Inflammatory macrophage (primary cell): ENCODE measurements at places on chromosomes 16 and 17.

DNA sequence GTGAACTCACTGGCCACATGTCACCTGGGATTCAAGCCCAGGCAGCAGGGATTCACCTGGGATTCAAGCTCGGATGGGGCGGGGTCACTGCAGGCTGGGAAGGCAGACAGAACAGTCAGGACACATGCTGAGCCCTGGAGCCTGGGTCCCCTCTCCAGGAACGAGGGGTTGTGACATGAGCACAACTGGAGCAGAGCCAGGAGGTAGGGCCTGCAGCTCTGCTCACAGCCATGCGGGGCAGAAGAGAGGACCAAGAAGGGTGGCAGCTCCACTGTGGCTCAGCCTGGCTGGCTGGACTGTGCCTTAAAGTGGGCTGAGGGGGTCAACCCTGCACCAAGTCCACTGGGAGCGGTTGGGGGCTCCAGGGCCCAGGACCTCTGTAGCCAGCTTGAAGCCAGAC lies 150.1 kb downstream of the RAB11FIP4 start:
- DNase-seq: no peak

- DNase-seq: peak; percentile 22
Observed at GRCh38 chr17:51238255-51238887, 21.5 kb downstream of the MBTD1 start.

DNA sequence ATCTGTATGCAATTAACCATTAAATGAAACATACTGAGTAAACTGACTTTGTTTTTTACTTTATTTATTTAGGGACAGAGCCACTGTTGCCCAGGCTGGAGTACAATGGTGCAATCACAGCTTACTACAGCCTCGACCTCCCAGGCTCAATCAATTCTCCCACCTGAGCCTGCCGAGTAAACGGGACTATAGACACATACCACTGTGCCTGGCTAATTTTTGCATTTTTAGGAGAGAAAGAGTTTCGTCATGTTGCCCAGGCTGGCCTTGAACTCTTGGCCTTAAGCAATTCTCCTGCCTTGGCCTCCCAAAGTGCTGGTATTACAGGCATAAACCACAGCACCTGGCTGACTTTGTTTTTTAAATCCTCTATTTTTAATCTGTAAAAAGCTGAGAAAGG lies 42.6 kb downstream of the ANKFY1 start:
- no peak for DNase-seq

DNA sequence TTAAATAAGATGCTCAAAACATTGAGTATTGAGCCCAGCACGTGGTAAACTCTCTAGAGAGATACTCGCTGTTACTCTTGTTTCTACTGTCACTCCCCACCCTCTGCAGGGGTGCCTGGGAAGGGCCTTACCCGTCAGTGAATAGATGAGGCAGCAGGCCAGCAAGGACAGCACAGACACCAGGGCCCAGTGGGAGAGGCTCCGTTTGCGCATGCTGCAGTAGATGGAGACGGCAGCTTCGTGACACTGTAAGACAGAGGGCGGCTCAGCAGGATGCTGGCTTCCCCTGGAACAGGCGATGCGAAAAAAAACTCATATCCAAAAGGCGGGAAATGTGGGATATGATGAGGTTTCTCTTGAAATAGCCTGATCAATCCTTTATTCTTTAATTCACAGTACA lies 20.0 kb downstream of the SLC38A8 start:
- no peak for DNase-seq

DNA sequence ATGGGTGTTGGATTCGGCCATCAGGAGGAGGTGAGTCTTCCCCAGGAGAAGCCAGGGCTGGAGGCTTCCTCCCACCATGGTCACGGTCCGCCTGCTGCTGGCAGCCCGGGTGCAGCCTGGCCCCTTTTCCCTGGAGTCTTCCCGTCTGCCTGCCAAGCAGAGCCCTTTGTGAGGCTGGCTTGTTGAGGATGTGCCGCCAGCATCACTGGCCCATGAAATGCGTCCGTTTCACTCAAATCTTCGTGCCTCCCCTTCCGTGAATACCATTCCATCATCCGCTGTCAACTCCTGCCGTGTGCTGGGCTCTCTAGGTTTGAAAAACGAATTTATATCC lies 9.6 kb downstream of the VPS4A start:
- DNase-seq: no peak

GRCh38 chr17:38706505-38707216 lies 1.6 kb downstream of the MLLT6 start:
- peak; percentile 23 for DNase-seq

- DNase-seq: no peak
Observed at GRCh38 chr16:87515475-87516330, 22.9 kb upstream of the ZCCHC14 start.

GRCh38 chr16:67989322-67990017 lies 9.2 kb upstream of the DPEP3 start:
- DNase-seq: no peak

DNA sequence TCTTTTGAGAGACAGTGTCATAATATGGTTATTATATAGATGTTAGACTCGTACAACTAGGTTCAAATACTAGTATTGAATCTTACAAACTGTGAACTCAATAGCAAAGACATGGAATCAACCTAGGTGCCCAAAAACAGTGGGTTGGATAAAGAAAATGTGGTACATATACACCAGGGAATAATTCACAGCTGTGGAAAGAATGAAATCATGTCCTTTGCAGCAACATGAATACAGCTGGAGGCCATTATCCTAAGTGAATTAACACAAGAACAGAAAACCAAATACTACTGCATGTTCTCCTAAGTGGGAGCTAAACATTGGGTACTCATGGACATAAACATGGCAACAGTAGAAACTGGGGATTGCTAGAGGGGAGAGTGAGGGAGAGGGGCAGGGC lies 8.1 kb downstream of the PHKB start:
- DNase-seq: no peak

DNA sequence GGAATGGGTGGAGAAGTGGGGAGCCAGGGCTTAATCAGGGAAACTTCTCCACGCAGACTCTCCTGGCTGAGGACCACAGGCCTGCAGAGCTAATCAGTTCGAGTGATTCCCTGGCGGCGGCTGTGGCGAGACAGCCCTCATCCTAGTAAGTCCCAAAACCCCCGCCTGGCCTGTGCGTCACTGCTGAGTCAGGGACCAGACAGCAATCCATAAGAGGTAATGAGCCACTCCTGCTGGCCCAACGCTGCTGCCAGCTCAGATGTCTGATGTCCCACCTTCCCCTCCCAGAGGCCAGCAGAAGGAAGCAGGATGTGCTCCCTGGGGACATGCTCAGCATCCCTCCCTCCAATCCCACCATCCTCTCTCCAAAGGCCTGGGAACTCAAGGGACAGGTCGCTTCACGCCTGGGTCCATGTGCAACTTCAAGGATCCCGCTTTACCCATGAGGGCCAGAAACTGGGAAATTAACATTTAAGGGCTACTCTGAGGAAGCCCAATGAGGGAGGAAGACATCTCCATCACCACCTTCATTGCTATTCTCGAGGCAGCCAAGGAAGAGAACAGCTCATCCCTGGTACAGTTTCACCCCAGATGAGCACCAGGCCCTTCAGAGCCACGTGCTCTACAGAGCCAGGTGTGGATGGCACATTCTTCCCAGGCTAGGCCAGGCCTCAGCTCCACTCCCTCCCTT lies 7.9 kb downstream of the ACLY start:
- no peak for DNase-seq

GRCh38 chr17:75242461-75243042 lies 18.9 kb downstream of the GGA3 start:
- peak; percentile 35 for DNase-seq

DNA sequence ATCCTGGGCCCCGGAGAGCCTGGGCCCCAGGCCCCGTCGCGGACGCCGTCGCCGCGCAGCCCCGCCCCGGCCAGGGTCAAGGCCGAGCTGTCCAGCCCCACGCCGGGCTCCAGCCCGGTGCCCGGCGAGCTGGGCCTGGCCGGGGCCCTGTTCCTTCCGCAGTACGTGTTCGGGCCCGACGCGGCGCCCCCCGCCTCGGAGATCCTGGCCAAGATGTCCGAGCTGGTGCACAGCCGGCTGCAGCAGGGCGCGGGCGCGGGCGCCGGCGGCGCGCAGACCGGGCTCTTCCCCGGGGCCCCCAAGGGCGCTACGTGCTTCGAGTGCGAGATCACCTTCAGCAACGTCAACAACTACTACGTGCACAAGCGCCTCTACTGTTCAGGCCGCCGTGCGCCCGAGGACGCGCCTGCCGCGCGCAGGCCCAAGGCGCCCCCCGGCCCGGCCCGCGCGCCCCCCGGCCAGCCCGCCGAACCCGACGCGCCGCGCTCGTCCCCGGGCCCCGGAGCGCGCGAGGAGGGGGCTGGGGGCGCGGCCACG lies 36.8 kb upstream of the ZC3H18 start:
- no peak for DNase-seq

DNA sequence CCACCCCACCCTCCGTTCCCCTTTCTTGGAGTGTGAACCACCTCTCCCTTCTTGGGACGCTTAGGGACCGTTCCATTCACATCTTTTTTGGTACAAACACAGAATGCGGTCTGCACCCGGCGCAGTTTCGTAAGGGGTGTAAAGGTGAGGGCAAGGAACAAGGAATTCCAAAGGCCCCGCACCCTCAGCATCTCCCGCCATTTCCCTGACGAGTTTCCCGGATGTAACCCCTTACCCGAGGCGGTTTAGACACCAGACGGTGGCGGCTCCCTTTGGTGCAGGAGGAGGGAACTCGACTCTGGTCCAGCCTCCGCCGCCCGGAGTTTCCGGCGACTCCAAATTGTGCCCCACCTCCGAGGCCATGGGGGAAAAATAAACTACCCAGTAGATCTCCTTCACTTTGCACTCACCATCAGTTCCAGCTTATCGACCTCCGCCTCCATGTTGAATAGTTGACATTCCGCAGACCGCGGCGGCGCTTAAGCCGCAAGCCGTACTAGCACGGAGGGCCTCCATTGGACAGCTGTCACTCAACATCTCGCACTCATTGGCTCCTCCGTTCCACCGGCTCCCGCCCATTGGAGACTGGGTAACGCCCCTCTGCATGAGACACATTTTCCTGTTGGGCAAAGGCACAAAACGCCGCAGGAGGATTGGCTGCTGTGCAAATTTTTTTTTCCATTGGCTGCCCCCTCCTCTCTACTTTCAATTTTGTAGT lies at the start of gene SKA2:
Gene SKA2 (minus strand): TSS at position 466 of the 718 bp plus-strand sequence. CDS start 23 bp downstream, at position 443.
- peak; percentile 99 for DNase-seq

- DNase-seq: no peak
Observed at GRCh38 chr16:66950971-66951790, 9.9 kb upstream of the CES3 start.

GRCh38 chr16:58176608-58177352 lies 21.1 kb downstream of the CSNK2A2 start:
- DNase-seq: no peak

- no peak for DNase-seq
Observed at GRCh38 chr16:75486014-75486675, 9.1 kb downstream of the CHST6 start.

- DNase-seq: peak; percentile 78
Observed at GRCh38 chr17:49227436-49228261, 2.9 kb downstream of the PHOSPHO1 start.

DNA sequence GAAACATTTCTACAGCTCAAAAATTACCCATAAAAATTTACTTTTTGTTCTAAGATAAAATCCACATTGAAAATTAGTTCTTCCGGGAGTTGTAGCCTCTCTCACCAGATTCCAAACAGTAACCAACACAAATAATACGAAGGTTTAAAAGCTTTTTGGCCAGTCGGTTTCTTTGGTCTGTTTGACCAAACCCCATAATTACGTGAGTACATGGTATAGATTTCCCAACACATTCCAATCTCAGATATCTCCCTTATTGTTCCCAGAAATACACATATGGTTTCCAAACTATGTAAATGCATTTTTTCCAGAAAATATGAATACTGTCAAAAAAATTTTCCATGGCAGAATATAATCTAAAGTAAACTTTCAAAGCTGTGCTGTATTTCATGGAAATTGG lies 722.0 kb downstream of the KCNJ2 start:
- no peak for DNase-seq

GRCh38 chr17:38947189-38947588 lies 20.0 kb downstream of the FBXO47 start:
- DNase-seq: no peak

GRCh38 chr17:59757881-59758385 lies 50.5 kb downstream of the VMP1 start:
- DNase-seq: no peak
